Activated naive CD8-positive, alpha-beta T cell treated with anti-CD3 and anti-CD28 coated beads, Interleukin-2, amount 50 U/mL, for 16 hours (primary cell): ENCODE measurements at places on chromosomes 12 and 14.

- no peak for DNase-seq
Observed at GRCh38 chr12:76220980-76221379, 127.2 kb downstream of the BBS10 start.

GRCh38 chr12:63963868-63964267 lies 119.4 kb downstream of the SRGAP1 start:
- DNase-seq = no peak

- DNase-seq = peak; percentile 89
Observed at GRCh38 chr12:57229634-57230380, at the start of gene SHMT2. Gene SHMT2, plus strand, starts transcription at chr12:57229711. Its CDS starts 68 bp downstream, at chr12:57229779.

- no peak for DNase-seq
Observed at GRCh38 chr12:115945491-115945885, 332.0 kb downstream of the MED13L start.

DNA sequence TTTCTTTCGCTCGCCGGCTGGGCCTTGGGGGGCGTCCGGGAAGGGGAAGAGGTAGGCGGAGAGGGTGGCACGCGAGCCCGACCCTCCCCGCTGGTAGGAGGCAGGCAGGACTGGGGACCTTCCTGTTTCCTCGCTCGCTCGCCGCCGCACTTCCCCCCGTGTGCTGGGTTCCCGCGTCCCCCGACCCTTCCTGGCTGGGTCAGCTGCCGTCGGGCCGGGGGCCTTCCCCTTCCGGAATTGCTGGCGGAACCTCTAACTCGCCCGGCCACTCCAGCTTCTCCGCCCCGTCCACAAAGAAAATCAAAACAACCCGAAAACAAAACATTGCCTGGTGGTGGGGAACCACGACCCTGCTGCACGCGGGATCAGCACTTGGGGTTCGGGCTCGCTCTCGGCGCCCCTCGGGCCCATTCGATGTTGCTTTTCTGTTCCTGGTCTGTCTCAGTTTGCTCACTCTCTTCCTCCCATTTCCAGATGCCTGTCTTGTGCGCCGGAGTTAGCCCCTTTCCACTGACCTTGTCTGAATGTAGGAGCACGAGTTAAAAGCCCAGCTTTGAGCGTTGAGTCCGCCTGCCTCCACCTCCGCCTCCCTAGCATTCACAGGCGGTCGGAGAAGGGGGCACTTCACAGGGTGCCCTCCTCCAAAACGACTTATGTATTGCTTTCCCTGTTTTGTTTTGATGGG lies 581 bp downstream of the PAPOLA start:
- DNase-seq = no peak

DNA sequence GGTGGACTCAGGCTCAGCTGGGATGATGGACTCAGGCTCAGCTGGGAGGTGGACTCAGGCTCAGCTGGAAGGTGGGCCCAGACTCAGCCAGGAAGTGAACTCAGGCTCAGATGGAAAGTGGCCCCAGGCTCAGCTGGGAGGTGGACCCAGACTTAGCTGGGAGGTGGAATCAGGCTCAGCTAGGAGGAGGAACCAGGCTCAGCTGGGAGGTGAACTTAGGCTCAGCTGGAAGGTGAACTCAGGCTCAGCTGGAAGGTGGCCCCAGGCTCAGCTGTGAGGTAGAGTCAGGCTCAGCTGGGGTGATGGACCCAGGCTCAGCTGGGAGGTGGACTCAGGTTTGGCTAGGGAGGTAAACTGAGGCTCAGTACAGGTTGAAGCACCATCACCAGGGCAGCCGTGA lies 21.8 kb upstream of the C14orf180 start:
- no peak for DNase-seq

DNA sequence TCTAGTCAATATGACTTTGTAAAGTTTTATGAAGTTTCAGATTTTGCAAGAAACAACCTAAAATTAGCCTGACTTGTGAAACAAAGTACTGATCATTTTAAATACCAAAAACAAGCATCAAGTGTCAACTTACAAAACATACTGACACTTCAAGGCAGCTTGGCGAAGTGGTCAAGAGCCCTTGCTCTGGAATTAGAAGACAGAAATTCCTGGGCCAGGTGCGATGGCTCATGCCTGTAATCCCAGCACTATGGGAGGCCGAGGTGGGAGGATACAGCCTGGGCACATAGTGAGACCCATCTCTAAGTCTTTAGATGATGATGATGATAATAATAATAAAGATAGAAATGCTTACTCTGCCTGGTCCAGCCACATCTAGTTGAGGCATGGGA lies 45.4 kb upstream of the NR2C1 start:
- no peak for DNase-seq

GRCh38 chr12:28591831-28592230 lies 401.6 kb downstream of the CCDC91 start:
- DNase-seq = no peak

DNA sequence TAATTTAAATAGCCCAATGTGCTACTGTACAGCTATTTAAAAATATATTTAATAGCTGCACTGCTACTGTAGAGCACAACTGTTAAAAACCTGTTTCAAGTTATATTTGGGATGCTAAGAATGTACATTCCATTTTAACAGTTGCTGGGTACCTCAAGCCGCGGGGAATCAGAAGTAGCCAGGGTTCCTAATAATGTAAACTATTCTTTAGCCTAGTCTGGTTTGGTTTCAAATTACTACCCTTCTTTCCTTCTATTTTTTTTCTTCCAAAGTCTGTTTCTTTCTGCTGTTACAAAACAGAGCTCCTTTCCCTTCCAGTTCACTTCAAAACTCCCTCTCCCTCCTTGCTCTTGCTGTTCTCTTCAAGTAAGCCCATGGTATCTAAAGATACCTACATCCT lies 21.3 kb downstream of the SCAF11 start:
- no peak for DNase-seq

GRCh38 chr12:1857821-1858220 lies 37.5 kb downstream of the LRTM2 start:
- no peak for DNase-seq

- no peak for DNase-seq
Observed at GRCh38 chr12:89350630-89351488, 1.4 kb downstream of the DUSP6 start.

GRCh38 chr14:49962621-49963020 lies 69.7 kb downstream of the ARF6 start:
- DNase-seq = no peak

DNA sequence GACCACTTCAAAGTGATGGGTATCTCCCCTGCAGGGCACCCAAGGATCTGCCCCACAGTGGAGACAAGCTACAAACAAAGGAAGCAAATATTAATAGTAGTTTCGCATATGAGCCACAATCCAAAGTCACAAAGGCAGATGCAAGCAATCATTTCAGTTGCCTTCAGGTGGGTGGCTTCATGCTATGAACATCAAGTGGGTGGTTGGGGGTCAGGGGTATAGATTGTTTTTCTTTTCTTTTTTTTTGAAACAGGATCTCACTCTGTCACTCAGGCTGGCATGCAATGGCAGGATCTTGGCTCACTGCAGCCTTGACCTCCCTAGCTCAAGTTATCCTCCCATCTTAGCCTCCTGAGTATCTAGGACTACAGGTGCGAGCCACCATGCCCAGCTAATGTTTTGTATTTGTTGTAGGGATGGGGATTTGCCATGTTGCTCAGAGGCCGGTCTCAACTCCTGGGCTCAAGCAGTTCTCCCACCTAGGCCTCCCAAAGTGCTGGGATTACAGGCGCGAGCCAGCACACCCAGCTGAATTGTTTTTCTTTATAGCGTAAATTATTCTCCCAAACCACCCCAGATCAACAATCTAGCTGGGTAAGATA lies 13.4 kb upstream of the NT5DC3 start:
- DNase-seq = no peak
